ENCODE measurements at places on chromosomes 4 and X. TPM values are rescaled to one million over a fixed set of nuclear protein-coding genes. Genes with fewer than 3 reads are reported as not detected.

DNA sequence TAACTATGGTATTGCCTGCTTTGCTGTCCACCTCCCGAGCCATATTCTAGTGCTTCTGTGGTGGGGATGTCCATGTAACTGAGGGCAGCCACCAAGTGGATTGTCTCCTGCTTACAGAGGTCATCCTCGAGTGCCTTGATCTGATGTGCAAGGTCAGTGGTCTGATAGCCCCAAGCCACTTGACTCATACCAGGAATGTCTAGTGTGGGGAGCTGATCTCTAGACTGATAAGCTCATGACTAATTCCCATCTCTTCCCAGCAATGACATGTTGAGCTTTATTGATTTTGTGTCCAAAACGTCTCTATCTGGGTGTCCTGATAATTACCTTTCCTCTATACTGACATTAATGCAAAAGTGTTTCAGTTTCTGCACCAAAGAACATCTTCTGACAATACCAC is 168.4 kb upstream of the WDR1 start:
- H3K27ac ChIP-seq, result no peak overlapping the region
- H3K27me3 ChIP-seq, result no peaks in the 10 kb centered on the region
- H3K36me3 ChIP-seq, result no peaks in the 10 kb centered on the region
- H3K4me3 ChIP-seq, result no peak overlapping the region

The GPR143 gene
- 0.48 TPM for total RNA-seq

The USP51 gene
- total RNA-seq, result 11.2 TPM

DNA sequence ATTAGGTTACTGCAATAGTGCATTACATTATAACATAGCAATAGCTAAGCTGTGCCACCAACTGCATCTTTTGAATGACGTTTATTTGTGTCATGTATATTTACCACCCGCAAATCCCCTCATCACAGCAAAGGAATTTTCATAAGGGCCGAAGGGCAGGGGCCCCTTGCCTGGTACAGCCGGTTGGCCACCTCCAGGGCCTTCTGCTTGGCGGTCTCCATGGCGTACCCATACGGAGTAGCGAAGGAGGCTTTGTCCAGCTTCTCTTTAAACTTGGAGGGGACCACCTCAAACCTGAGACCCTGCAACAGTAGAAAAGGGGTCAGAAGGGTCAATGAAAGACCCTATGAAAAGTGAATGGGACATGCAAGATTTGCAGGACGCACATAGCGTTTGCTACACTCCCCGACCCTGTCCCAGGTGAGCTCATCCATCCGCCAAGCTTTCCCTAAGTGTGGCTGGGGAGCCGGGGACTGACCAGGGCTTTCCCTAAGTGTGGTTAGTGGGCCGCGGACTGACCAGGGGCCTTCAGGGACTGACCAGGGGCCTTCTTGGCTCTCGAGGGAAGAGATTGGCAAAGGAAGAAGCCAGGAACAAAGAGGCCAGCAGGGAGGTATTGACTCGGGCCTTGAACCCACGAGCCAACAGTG is 10.6 kb downstream of the ASMTL start:
- no peak for DNase-seq
- no peak overlapping the region for H3K4me3 ChIP-seq
- H3K27me3 ChIP-seq, result no peaks in the 10 kb centered on the region
- no peaks in the 10 kb centered on the region for H3K4me1 ChIP-seq
- H3K27ac ChIP-seq, result no peak overlapping the region
- H3K36me3 ChIP-seq, result peaks cover 5% of the 10 kb centered on the region

DNA sequence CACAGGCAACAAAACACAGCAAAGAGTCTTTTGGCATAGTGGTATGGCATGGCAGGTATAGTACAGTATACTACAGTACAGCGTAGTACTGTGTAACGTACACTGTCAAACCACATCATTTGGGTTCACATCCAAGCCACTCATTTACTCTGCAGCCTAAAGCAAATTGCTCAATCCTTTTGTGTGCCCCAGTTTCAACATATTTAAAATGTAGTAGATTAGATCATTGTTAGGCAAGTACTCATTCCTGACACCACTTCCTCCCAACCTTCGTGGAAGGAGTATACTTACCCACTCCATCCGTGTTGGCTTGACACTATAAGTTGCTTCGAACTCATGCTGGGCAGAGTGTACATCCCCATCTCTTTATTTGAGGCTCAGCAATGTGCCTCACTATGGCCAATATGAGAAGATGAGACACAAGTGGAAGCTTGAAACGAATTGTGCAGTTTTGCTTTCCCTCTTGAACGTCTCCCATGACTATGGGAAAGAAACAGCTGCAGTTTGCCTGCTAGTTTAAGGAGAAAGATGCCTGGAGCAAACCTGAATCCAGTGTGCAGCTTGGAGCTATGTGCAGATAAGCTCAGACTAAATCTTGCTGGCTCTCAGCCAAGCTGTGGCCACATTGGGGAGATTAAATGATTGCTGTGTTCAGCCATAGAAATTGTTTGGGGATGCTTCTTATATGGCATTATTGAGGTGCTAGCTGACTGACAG is 85.7 kb upstream of the TBL1X start:
- no peaks in the 10 kb centered on the region for H3K36me3 ChIP-seq
- peaks cover 17% of the 10 kb centered on the region for H3K27me3 ChIP-seq
- no peaks in the 10 kb centered on the region for H3K4me1 ChIP-seq
- DNase-seq, result no peak
- no peak overlapping the region for H3K4me3 ChIP-seq
- no peak overlapping the region for H3K27ac ChIP-seq

The ARHGEF38 gene
- total RNA-seq, result not detected

GRCh38 chr4:98614094-98614493 is 44.3 kb downstream of the TSPAN5 start:
- no peaks in the 10 kb centered on the region for H3K36me3 ChIP-seq
- H3K27ac ChIP-seq, result no peak overlapping the region
- H3K4me3 ChIP-seq, result no peak overlapping the region

DNA sequence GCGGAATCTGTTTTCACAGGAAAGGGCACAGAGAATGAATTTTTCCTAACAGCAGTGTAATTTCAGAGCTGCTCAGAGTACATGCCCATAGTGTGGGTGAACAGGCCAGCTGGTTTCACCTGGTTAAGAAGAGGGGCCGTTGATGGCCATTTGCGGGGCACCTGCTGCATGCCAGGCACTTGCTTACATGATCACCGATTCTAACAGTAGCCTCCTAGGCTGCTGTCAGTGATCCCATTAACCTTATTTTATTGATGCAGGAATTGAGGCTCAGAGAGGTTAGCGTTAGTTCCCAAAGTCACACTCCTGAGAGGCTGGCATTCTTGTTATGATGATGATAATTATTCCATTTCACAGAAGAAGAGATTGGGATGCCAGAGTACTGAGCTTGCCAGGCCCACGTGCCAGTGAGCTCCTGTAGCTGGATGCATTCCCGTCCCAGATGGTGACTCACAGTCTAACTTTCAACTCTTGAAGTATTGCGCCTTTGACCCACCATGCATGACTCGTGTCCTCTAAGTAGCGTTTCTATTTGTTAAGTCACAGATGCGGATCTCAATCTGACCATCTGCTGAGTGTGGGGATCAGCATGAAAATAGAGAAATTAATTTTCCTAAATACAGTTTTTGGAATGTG is 76.5 kb downstream of the PSAPL1 start:
- DNase-seq, result peak; percentile 65
- H3K4me1 ChIP-seq, result no peaks in the 10 kb centered on the region
- H3K27ac ChIP-seq, result no peak overlapping the region
- no peaks in the 10 kb centered on the region for H3K27me3 ChIP-seq
- H3K36me3 ChIP-seq, result no peaks in the 10 kb centered on the region

GRCh38 chr4:74675673-74676279 is 118.5 kb downstream of the BTC start:
- H3K36me3 ChIP-seq, result no peaks in the 10 kb centered on the region
- H3K27ac ChIP-seq, result no peak overlapping the region
- H3K4me1 ChIP-seq, result no peaks in the 10 kb centered on the region
- H3K4me3 ChIP-seq, result no peak overlapping the region
- H3K27me3 ChIP-seq, result no peaks in the 10 kb centered on the region

The CFAP99 gene
- 3.1 TPM for total RNA-seq

The RXFP1 gene
- total RNA-seq, result 3.2 TPM

DNA sequence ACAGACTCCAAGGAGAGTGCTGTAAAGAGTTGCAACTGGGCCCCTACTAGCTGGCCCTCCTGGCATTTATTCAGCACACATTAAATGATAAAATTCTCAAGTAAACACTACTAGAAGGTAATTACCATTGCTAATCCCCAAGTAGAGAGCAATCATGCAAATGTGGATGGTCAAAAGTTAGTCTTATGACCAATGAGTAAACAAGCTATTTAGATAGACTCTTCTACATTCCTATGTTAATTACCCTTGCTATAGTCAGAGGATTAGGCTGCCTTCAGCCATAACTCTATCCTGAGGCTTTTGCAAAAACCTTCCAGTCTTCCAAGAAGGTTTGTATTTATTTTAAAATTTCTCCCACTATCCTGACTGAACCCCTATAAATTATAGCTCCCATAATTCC is 28.3 kb upstream of the HPGD start:
- no peak overlapping the region for H3K4me3 ChIP-seq
- no peaks in the 10 kb centered on the region for H3K36me3 ChIP-seq
- no peaks in the 10 kb centered on the region for H3K27me3 ChIP-seq
- H3K27ac ChIP-seq, result no peak overlapping the region

DNA sequence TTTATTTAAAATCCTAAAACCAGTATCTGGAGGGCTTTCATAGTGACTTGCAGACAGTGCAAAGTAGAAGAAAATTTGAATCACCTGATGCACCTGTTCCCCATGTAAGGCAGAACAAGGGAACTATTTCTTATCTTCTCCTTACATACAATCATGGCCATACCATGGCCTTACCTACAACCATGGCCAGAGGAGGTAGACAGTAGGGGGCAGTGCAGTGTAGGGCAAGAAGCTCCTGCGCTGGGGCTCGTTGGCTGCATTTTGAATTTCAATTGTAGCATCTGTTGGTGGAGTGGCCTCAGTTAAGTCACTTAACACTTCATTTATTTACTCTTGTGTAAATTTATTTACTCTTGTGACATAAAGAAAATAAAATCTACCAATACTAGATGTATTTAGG is 33.0 kb downstream of the GALNTL6 start:
- DNase-seq, result peak; percentile 57
- no peaks in the 10 kb centered on the region for H3K4me1 ChIP-seq
- H3K36me3 ChIP-seq, result no peaks in the 10 kb centered on the region
- H3K27ac ChIP-seq, result no peak overlapping the region

The FAM184B gene
- total RNA-seq, result 0.17 TPM

The GSX2 gene
- not detected for total RNA-seq

- DNase-seq, result no peak
- H3K4me1 ChIP-seq, result peaks cover 14% of the 10 kb centered on the region
- no peak overlapping the region for H3K27ac ChIP-seq
- H3K36me3 ChIP-seq, result no peaks in the 10 kb centered on the region
- no peak overlapping the region for H3K4me3 ChIP-seq
Observed at GRCh38 chrX:154487518-154488290, 1.3 kb upstream of the UBL4A start.

DNA sequence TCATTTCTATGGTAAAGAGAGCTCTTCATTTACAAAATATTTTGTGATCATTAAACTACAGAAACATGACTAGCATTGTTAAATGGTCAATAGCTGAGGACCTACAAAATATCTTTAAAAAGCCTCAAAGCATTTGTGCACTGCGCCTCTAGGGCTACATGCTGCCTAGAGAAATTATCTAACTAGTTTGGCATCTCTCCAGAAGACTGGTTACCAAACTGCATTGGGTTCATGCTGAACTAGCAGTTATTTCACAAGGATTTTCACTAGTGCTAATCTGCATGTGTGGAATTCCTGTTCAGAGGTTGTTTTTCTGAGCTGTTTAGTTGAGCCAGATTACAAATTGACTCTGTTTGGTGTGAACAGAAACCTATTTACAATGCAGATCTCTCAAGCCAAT is 58.5 kb upstream of the PITX2 start:
- H3K4me1 ChIP-seq, result no peaks in the 10 kb centered on the region
- H3K27me3 ChIP-seq, result no peaks in the 10 kb centered on the region
- H3K27ac ChIP-seq, result no peak overlapping the region
- DNase-seq, result no peak

The F8 gene
- 33.4 TPM for total RNA-seq

- no peaks in the 10 kb centered on the region for H3K27me3 ChIP-seq
- H3K4me3 ChIP-seq, result no peak overlapping the region
- no peaks in the 10 kb centered on the region for H3K4me1 ChIP-seq
Observed at GRCh38 chrX:134481339-134481738, 21.4 kb downstream of the HPRT1 start.

DNA sequence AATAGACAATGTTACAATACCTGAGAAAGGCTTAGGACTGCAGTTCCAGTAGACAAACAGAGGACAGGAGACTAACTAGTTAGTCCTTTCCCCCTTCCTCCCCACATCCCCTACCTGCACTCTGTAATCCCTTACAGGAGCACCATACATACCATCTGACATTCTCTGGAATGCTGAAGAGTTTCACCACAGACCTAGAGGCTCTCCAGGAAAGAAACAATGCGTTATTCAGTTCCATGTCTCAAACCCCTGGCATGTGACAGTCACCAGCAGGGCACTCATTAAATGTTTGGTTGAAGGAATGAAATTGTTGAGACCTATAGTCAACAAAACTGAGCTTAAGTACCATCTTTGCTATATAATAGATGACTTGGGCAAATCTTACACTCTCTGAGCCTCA is 100.2 kb upstream of the USP38 start:
- DNase-seq, result no peak
- no peak overlapping the region for H3K4me3 ChIP-seq
- H3K27ac ChIP-seq, result no peak overlapping the region
- no peaks in the 10 kb centered on the region for H3K4me1 ChIP-seq
- no peaks in the 10 kb centered on the region for H3K27me3 ChIP-seq
- H3K36me3 ChIP-seq, result no peaks in the 10 kb centered on the region

The PRAF2 gene
- 44.5 TPM for total RNA-seq

The ARL9 gene
- not detected for total RNA-seq

- H3K4me3 ChIP-seq, result no peak overlapping the region
- H3K27me3 ChIP-seq, result no peaks in the 10 kb centered on the region
- no peak overlapping the region for H3K27ac ChIP-seq
- no peaks in the 10 kb centered on the region for H3K36me3 ChIP-seq
- no peak for DNase-seq
Observed at GRCh38 chr4:29199485-29199884, 1520.7 kb upstream of the PCDH7 start.

DNA sequence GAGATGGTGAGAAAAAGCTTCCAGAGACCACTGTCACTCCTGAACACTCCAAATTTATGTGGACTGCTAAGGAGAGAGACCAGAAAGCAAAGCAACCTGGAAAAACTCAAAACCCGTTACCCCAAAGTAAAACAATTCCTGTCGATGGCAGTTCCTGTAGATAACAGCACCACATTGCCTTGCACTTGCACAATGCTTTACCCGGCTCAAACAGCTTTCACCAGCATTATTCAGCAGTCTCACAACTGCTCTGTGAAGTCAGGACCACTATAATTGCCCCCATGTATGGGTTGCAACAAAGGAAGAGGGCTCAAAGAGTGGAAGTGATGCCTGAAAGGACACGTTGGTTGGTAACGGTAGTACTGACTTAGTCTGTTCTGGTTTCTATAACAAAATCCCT is 234.8 kb downstream of the BCOR start:
- no peak overlapping the region for H3K4me3 ChIP-seq
- H3K4me1 ChIP-seq, result no peaks in the 10 kb centered on the region
- no peak for DNase-seq
- no peaks in the 10 kb centered on the region for H3K36me3 ChIP-seq
- peaks cover 5% of the 10 kb centered on the region for H3K27me3 ChIP-seq

- no peak for DNase-seq
- no peak overlapping the region for H3K4me3 ChIP-seq
- H3K27me3 ChIP-seq, result no peaks in the 10 kb centered on the region
- peaks cover 24% of the 10 kb centered on the region for H3K4me1 ChIP-seq
- no peaks in the 10 kb centered on the region for H3K36me3 ChIP-seq
Observed at GRCh38 chr4:2269618-2270163, 7.8 kb upstream of the MXD4 start.

- H3K27ac ChIP-seq, result no peak overlapping the region
- no peaks in the 10 kb centered on the region for H3K27me3 ChIP-seq
- no peak for DNase-seq
- H3K4me3 ChIP-seq, result no peak overlapping the region
Observed at GRCh38 chr4:128291096-128291495, 3.5 kb upstream of the PGRMC2 start.

All from adrenal gland (tissue), 19 donors.